ENCODE measurements at places on chromosomes 13 and 19.
A peak's percentile ranks its signal among the peaks of the same experiment; 100 is the strongest.

GRCh38 chr13:90154311-90154960 lies 1193.1 kb upstream of the MIR17HG start:
- DNase-seq: no peak

GRCh38 chr13:51252954-51253532 lies 30.8 kb downstream of the FAM124A start:
- DNase-seq: no peak

DNA sequence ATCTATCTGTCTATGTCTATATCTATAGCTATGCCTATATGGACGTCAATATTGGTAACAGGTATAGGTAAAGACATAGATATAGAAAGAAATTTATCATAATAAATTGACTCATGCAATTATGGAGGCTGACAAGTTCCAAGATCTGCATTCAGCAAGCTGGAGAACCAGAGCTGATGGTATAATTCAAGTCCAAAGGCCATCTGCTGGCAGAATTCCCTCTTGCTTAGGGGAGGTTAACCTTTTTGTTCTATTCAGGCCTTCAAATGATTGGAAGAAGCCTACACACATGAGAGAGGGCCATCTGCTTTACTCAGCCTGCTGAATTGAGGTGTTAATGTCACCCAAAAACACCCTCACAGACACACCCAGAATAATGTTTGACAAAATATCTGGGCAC lies 10.8 kb downstream of the RASL11A start:
- no peak for DNase-seq

DNA sequence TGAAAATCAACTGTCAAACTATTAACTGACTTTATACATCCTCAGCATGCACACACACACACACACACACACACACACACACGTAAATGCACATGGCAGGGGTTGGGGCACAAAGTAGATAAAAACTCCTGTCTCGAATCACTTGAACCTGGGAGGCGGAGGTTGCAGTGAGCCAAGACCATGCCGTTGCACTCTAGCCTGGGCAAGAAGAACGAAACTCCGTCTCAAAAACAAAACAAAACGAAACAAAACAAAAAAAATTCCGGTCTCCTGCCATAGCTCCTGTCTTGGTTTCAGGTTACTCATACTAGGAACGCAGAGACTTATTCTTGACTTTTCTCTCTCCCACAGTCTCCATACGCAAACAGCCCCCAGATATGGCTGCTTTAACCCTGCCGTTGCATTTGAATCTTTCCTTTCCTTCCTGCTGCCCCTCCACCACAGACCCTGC lies 148.9 kb downstream of the SHISA2 start:
- no peak for DNase-seq

DNA sequence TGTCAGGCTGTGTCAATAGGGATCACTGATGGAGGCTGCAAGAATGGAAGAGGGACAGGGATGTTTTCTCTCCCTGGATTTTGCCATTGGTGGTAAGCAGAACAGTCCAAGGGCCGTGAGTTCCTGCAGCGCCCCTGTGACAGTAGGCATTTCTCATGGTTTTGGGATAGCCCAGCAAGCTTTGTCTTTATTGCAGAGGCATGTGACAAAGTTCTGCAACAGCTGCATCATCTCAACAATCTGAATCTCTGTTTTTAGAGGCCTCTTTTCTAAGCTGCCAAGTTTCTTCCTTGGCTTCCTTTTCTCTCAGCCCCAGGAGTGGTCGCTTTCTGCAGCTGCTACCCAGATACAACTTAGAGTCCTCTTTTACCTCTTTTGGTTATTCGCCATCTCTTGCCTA lies 95.7 kb upstream of the TSHZ3 start:
- no peak for DNase-seq

- no peak for DNase-seq
Measured at GRCh38 chr19:38013913-38014580, 107.0 kb downstream of the SIPA1L3 start.

- DNase-seq: no peak
Measured at GRCh38 chr13:109868578-109869311, 82.4 kb upstream of the IRS2 start.

GRCh38 chr19:11708457-11708856 lies 30.3 kb downstream of the ZNF823 start:
- no peak for DNase-seq

DNA sequence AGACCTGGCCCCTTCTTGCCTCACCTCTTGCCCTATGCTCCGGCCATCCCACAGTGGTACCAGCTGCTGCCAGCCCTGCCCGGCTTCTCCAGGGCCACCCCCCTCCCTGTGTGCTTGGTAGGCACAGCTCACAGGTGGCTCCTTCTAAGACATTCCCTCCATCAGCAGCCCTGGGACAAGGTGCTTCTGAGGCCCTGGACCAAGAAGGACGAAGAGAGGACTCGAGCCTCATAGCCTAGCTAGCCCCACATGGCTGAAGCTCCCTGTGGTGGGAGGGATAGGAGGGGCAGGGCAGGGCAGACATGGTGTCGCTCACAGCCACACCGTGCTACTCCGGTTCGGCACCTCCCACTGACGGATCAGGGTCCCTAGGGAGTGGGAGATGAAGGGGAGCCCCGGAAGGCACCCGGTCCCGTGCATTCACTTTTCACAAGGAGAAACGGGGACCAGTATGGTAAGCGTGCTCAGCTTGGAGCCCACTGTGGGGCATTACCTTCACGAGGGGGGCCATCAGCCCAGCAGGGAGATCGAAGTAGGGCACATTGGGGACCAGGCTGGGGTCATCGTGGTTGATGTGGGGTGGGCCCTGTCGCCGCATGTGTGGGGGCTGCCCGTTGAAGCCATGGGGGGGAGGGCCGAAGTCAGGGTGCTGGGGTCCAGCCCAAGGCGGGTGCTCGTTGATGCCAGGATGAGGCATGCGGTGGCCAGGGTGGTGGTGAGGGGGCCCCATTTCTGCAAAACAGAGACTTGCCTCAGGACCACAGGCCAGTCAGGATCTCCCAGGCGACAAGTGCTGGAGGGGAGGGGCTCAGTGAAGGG lies 19.5 kb downstream of the CHERP start:
- DNase-seq: no peak

GRCh38 chr19:35901055-35901644 lies 810 bp upstream of the NFKBID start:
- DNase-seq: no peak

GRCh38 chr13:20222553-20222952 lies 9.6 kb downstream of the GJB6 start:
- no peak for DNase-seq

GRCh38 chr13:20105161-20105689 lies 55.6 kb downstream of the GJA3 start:
- no peak for DNase-seq

DNA sequence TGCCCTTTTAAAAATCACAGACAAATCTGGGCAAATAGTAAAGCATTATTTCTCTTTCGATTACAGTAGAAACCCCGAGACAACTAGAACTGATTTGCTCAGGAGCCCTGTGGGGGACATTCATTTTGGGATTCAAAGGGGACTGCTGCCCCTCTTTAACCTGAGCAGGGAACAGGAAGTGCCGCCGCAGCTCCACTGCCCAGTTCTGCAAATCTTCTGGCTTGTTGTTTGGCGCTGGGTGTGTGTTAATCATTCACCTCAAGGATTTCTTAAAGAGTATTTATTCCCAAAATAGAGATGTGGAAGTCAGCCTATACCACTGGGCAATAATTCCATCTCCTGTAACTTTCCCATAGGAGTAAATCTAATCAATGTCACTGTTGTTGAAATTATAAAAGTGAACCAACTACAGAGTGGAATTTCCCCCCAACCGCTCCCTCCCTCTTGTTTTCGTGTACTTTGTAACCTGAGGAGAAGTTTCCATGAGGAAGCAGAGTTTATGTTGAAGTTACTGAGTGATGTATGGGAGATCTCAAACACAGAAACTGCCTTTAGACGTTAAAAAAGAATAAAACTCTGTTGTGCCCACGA lies 515.8 kb downstream of the KLF12 start:
- DNase-seq: no peak

- DNase-seq: no peak
Measured at GRCh38 chr13:57437587-57437986, 194.0 kb upstream of the PCDH17 start.

DNA sequence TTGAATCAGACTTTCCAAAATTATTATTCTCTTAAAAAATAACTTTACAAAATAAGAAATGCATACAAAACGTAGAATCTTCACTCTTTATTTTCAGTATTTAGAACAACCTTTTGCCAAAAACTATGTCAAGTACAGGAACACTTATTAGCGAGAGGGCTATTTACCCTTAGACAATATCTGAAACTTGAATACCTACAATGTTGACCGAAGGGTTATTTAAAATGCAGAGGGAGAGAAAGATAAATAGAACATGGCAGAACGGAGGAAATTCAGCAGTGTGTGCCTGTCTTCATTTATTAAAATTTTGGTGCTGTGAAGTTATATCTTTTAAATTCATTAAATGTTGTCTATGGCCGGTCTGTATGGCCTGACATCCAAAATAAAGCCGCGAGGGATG lies 198.8 kb downstream of the EFNB2 start:
- DNase-seq: no peak

GRCh38 chr13:27500806-27501534 lies 50.6 kb upstream of the MTIF3 start:
- no peak for DNase-seq

DNA sequence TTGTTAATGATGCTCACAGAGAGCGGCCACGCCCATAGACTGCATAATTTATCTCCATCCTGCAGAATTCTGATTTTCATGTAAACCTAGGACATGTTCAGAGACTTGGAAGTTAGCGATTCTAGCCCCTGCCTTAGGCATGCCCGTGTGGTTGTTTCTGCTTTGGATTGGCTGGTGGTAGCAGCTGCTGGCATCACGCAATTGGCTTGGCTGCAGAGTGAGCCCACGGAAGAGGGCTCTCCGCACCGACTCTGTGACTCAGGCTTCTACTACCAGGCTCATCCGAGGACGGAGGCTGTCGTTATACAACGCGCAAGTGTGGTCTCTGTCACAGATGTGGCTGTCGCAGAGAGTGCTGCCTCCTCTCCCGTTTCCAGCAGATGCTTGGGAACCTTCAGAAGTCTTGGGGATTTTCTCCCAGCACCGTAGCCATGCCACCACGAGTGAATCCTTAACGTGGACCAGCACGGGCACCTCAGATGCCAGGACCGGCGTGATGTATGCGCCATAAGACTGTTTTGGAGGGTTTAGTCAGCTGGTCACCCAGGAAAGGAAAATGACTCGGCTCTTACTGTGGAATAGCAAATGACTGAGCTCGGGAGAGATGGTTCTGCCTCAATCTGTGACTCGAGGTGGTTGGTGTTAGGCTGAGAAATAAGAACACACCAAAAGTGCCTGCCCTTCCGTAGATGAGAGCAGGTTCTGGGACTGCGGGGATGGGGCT lies 61.0 kb upstream of the F7 start:
- DNase-seq: no peak

DNA sequence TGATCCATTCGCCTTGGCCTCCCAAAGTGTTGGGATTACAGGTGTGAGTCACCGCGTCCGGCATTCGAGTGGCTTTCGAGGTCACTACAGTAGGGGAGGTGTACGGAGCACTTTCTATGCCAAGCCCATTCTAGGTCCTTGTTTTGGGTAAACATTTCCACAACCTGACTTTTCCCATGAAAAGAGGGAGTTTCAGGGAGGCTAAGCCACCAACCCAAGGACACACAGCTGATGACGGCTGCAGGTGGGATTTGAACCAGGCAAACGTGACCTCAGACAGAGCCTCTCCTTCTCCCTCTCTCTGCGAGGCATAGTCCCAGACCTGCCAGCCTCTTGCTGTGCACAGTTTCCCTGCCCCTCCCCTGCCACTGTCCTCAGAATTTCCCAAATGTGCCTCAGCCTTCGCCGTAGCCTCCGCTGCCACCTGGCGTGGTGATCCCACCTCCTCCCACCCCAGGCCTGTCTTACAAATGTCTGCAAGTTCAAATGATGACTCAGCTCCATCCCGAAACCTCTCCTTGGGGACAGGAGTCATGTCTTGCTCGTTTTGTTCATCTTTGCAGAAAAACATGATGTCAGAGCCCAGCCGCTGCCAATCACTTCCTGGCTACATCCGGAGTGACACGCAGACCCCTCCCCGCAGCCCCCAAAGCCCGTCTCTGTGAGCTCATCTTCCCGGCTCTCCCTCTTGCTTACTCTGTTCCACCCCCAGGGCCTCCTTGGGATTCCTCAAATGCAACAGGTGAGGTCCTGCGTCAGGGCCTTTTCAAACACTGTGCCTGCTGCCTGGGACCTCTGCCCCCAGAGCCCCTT lies 6.6 kb upstream of the GADD45B start:
- DNase-seq: no peak

- DNase-seq: peak; percentile 33
Measured at GRCh38 chr13:46893798-46894560, 2.9 kb downstream of the HTR2A start.

DNA sequence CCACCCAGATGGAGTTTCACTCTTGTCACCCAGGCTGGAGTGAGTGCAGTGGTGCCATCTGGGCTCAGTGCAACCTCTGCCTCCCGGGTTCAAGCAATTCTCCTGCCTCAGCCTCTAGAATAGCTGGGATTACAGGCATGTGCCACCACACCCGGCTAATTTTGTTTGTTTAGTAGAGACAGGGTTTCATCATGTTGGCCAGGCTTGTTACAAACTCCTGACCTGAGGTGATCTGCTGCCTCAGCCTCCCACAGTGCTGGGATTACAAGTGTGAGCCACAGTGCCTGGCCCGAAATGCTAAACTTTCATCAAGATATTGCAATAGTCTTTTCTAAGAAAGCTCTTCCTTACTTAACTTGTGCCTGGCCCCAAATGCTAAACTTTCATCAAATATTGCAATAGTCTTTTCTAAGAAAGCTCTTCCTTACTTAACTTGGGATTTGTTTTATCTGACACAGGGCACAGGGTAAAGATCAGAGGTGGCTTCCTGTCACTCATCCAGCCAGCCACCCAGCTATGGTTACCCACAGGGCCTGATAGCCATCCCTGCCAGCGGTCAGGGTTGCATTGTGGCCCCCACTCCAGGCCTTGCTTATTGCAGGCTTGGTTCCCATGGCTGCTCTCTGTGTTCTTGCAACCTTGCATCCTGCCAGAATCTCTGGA lies 352.3 kb upstream of the TMTC4 start:
- DNase-seq: no peak

- no peak for DNase-seq
Measured at GRCh38 chr13:61030445-61030844, 385.2 kb downstream of the PCDH20 start.

- DNase-seq: no peak
Measured at GRCh38 chr19:31284621-31285020, 64.6 kb downstream of the TSHZ3 start.

GRCh38 chr13:50403311-50403710 lies 388.1 kb downstream of the KCNRG start:
- DNase-seq: no peak

DNA sequence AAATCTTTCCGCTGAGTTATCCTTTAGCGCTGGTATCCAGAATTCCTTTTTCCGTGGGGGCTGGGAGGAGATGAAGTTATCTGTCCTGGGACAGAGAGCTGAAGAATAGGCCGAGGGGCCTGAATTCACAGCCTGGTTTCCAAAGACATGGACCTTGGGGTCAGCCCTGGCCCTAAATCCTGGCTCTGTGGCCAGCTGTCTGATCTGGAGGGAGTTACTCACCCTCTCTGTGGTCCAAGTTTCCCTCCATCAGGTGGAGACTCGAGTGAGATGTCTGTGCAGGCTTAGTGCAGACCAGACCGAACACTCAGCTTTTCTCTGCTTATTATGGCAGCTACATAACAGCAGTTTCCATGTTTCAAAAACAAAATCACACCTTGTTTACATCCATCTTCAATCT lies 59.6 kb downstream of the CDADC1 start:
- DNase-seq: no peak

All from stimulated activated CD8-positive, alpha-beta memory T cell treated with anti-CD3 and anti-CD28 coated beads, Interleukin-15, amount 100 ng/mL, for 1 hour (primary cell).